ENCODE measurements at places on chromosomes 2 and 18.
A peak's percentile ranks its signal among the peaks of the same experiment; 100 is the strongest.

DNA sequence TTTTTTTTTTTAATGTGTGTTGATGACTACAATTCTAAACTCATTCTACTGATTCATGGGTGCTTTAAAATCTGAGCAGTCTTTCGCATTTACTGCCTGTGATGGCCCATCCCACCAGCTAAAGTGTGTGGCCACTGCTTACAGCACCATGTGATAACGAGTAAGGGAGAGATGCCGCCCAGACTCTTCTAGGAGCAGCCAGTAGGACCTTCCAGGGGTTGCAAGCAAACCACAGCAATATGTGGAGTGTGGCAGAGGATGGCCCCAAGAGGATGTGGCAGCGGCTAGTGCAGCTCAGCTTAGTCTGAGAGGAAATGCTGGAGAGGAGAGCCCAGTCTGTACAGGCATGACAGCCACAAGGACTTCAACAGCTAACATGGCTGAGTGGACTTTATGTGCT is 14.9 kb downstream of the IL1B start:
- no peak for DNase-seq

GRCh38 chr2:218858671-218859555 is 692 bp upstream of the WNT6 start:
- no peak for DNase-seq

GRCh38 chr2:215427585-215427984 is 8.3 kb downstream of the FN1 start:
- DNase-seq = no peak

DNA sequence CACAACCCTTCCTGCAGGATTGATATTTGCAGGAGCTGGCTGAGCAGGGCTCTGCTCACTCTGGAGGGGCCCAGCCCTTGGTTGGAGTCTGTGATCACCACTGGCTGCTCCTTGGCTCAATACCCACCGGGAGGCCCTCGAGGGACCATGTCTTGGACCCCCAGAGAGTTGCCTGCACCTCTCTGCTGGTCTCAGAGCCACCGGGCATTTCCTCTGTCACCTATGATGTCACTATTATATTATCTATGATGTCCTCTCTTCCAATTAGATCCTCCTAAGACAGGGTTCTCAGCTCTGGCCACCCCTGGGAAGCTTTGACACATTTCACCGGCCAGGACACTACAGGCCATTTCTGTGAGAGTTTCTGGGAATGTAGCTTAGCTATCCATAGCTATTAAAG is 113.1 kb downstream of the PDCL3 start:
- no peak for DNase-seq

- no peak for DNase-seq
These were observed 110.6 kb downstream of the DPP10 start for GRCh38 chr2:114553027-114553426.

DNA sequence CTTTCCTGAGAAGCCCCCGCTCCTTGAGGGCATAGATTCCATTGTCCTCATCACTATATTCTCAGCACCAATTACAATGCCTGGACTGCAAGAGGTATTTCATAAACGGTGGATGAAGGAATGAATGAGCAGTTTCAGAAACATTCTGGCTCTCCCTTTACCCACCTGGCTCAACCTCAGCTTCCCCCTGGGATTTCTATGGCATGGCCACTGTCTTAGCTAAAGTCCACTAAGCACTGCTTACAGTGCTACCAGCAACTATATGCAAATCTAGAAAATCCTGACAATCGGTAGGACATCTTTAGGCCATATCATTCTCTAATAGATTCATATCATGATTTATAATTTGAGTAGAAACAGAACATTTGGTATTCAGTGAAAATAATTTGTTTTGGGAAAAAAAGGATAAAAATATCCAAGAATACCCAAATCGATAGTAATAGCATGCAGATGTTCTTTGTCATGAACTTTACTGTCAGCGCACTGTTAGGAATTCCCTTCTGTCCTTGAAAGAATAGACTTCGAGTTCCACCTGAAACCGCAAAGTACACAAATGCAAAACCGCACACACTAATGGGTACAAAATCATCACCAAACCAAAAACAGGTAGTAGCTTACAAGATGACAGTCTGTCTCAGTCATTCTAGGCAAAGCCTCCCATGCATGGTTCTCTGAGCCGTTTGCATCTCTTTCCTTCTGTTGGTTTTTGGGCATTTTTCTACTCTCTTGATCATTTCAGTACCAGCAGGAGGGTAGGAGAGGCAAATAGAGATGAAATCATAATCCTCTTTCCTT is 303.6 kb upstream of the ID2 start:
- no peak for DNase-seq

DNA sequence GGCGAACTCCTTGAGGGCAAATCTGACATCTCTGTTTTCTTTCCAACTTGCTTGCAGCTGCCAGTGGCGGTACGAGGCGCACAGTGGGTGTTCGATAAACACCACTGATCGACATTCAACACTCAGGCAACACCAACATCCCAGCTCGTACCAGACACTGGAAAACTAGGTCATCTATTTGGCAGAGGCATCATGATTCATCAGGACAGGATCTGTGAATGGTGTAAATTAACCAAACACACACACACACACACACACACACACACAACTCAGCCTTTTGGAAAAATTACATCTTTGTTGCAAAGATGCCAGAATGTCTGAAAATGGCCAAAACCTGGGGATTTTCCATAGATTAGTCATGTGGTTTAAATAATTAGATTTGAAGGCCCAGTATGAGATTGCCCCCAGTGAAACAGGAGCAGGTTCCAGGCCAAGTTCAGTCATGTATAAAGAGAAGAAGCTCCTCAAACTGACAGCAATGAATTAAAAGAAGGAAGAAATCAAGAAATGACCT is 150.5 kb upstream of the NCKAP5 start:
- peak; percentile 97 for DNase-seq

GRCh38 chr2:172248381-172248780 is 145.7 kb upstream of the DLX2 start:
- no peak for DNase-seq

DNA sequence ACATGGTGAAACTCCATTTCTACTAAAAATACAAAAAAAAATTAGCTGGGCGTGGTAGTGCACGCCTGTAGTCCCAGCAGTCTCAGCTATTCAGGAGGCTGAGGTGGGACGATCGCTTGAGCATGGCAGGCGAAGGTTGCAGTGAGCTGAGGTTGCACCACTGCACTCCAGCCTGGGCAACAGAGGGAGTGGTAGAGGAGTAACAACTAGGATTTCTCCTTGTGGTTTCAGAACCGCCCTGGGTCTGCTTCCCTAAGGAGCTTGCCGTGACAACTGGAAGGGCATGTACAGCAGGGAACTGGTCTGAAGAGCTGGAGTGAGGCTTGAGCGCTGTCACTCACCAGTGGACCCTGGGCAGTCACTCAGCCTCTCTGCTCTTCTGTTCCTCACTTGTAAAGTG is 29.1 kb downstream of the REEP1 start:
- no peak for DNase-seq

DNA sequence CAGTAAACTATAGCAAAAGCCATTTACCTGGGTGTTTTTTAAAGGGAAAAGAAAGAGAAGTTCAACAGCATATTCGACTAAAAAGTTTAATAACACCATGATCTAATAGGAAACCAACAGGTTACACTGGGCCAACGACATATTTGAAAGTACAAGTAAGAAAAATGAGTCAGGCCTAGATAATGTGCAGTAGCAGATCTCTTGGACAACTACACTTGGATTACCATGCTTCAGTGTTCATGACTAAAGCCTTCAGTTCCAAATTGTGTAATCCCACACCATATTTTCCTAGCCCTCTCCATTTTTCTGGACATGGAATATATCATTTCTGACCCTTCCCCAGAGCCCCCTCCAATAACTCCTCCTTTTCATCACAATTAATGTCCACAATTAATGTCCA is 39.1 kb upstream of the FIGN start:
- peak; percentile 71 for DNase-seq

GRCh38 chr2:57107353-57107752 is 923.6 kb downstream of the CCDC85A start:
- no peak for DNase-seq

DNA sequence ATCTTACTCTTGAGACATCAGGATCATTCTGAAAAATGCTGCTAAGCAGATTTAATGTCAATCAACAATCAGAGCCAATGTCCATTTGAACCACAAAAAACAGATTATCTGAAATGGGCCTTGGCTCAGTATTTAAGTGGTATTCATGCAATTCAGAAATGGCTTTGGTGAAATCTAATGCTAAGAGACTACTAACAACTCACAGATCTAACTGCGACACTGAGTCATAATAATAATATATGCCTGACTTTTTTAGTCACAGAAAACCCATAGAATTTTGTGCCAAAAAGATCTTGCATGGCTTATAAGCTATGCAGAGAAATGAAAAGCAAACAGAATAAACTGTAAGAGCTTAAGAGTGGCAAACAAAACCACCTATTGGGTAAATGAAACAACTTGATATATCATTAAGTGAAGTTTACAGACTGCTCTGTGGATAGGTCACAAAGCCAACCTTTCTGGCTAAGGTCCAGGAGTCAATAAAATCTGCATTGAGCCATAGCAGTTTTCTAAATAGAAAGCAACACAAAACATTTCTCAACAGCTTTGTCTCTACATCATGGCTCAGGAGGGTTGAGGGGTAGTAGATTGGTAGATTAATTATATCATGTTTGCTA is 234.3 kb downstream of the LRATD1 start:
- DNase-seq = no peak

- no peak for DNase-seq
These were observed 279.5 kb downstream of the RND3 start for GRCh38 chr2:150207979-150208378.

DNA sequence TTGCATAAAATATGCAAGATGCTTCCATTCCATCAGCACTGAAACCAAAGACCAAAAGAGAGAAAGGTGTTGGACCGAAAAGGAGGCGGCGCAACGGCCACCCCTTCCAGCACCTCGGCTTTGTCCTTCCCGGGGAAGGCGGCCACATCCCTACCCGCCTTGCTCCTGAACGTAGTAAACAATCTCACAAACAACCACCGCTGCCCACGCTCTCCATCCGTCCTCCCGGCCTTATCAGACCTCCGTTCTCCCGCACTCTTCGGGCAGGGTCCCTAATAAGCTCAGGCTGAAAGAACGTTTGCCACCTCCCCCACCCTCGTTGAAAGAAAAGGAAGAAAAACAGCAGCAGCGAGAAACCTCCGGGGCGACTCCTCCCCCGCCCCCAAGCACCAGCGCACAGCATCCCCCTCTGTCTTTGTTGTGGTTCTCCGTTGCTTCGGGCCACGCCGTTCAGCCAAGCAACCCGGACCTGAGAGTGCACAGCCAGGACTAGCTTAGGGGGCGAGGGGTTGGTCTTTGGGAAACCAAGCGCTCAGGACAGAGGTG is 4.4 kb downstream of the EVX2 start:
- DNase-seq = no peak

DNA sequence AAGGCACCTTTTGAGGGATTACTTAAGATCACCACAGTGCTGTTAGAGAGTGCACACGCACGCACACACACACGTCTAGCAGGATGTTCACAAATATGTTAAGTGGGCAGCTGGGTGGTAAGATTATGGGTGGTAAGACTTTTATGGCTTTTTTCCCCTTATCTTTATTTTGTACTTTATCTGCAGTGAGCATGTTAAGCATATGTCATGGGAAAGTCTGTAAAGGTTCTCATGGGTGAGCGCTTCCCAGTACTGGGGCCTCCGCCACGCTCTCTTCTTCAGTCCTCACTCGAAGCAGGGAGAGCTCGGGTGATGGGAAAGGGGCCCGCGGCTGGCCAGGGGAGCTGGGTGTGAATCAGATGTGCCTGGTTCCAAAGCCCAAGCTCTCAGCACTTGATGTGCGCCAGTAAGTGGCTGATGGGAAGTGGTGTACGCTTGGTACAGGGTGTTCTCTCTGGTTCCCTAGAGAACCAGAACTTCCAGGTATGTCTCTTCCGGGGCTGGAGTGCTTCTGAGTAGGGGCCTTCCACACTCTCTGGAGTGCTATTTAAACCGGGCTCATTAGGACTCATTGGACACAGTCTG is 83.9 kb upstream of the YWHAQ start:
- no peak for DNase-seq

- DNase-seq = peak; percentile 83
These were observed 368.4 kb downstream of the MTX2 start for GRCh38 chr2:176637486-176638166.

DNA sequence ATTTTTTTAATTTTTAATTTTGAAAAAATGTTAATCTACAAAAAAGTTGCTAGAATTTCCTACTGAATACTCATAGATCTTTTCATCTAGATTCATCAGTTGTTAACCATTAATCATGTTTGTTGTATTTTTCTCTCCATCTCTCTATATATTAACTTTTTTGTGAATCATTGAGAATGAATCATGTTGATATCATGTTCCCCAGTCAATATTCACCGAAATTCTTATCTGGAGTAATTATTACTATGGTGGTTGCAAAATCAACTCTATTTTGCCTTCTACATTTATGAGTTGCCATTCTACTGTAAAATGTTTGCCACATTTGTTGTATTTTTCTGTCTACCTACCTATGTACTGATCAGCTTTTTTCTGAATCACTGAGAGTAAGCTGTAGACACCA is 154.0 kb downstream of the SPP2 start:
- no peak for DNase-seq

DNA sequence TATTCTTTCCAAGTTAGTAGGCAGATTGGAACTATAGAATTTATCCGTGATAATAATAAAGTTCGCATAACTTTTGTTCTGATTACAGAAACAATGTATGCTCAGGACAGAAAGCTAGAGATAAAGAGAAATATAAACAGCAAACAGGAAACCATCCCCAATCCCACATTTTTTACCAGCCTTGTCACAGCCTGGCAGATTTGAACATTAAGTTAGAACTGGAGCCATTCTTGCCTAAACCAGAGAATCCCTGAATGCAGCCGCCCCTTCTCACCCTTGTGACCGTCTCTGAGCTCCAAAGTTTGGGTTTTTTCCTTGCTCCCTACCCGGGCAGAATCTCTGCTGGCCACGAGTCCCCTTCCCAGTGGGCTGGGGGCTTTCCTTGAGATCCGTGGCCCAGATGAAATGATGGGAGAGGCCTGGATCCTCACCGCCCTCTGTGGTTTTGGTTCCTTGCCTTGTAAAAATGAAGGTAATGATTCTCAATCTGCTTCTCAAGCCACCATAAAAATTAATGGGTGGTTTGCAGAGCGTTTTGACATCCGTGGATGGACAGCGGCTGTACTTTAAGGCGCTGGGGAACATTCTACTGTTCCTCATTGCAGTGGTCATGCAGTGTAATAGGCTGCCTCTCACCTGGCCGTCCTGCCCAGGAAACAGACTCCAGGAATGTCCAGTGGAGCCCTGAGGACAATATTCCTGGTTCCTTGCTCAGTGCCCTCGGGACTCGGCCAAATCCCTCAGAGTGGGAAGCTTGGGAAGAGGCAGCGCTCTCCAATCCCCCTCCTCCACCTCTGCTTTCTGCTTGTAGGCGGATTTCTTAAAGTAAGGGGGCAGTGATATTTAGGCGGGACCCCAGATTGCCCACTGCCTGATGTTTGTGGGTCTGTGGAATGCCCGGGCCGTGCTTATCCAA is 1.6 kb downstream of the SH3BP4 start:
- no peak for DNase-seq

- DNase-seq = no peak
These were observed 43.8 kb downstream of the SERTAD2 start for GRCh38 chr2:64609942-64610281.

GRCh38 chr2:178499640-178500039 is 19.4 kb downstream of the PLEKHA3 start:
- no peak for DNase-seq

Measured in fibroblast of skin of scalp (primary cell).